ENCODE measurements at places on chromosomes 5 and 9.

- no peak for DNase-seq
Observed at GRCh38 chr5:55104036-55104772, 1.8 kb downstream of the GZMA start.

GRCh38 chr5:127227881-127228280, 62.7 kb upstream of the MEGF10 start:
- DNase-seq: no peak

DNA sequence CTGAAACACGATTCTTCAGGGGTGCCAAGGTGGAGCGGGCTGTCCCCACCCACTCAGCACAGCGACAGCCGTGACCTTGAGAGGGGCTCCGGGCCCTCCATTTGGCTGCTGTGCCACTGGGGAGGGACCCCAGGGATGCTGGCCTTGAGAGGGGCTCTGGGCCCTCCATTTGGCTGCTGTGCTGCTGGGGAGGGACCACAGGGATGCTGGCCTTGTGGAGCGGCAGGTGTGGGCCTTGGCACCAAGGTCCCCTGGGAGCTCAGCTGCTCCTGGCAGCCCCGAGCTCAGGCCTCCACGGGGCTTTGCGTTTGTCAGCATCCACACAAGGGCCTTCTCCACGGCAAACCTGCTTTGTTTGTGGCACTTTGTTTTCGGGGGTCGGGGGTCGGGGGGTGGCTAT, 137.6 kb upstream of the LPCAT1 start:
- no peak for DNase-seq

- no peak for DNase-seq
Observed at GRCh38 chr5:79954620-79955019, 36.4 kb downstream of the MTX3 start.

GRCh38 chr5:68345582-68345981, 130.0 kb downstream of the PIK3R1 start:
- no peak for DNase-seq

- no peak for DNase-seq
Observed at GRCh38 chr5:9513827-9514226, 32.0 kb downstream of the SEMA5A start.

GRCh38 chr5:35860686-35861085, 4.0 kb downstream of the IL7R start:
- DNase-seq: no peak

DNA sequence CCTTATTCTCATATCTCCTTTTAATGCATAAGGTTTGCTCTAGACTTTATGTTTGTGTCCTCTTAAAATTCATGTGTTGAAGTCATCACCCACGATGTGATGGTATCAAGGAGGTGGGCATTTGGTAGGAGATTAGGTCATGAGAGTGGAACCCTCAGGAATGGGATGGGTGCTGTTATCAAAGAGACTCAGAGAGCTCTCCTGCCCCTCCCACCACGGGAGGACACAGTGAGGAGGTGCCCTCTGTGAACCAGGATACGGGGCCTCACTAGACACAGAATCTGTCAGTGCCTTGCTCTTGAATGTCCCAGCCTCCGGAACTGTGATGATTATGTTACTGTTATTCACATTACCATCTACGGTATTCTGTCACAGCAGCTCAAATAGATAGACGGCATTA, 359.0 kb downstream of the IRX1 start:
- DNase-seq: no peak

DNA sequence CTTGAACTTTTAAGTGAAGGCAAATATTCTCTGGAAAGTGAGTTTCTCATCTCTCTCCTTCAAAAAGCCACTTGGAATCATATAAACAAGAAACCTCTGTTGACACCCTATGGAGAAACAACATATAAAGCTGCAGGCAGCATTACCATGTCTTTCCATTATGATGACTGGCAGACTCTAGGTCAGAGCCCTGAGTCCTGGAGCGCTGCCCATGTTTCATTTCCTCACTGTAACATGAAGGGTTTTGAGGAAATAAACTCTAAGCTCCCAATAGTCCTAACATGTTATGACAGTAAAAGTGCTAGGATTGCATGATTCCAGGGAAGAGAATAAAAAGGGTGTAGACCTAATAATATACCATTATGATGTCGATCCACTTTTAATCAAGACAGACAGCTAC, 220.6 kb downstream of the CTNND2 start:
- no peak for DNase-seq

GRCh38 chr5:54329731-54330709, 19.6 kb upstream of the ARL15 start:
- DNase-seq: no peak

- no peak for DNase-seq
Observed at GRCh38 chr5:119395080-119395836, 39.4 kb downstream of the TNFAIP8 start.

DNA sequence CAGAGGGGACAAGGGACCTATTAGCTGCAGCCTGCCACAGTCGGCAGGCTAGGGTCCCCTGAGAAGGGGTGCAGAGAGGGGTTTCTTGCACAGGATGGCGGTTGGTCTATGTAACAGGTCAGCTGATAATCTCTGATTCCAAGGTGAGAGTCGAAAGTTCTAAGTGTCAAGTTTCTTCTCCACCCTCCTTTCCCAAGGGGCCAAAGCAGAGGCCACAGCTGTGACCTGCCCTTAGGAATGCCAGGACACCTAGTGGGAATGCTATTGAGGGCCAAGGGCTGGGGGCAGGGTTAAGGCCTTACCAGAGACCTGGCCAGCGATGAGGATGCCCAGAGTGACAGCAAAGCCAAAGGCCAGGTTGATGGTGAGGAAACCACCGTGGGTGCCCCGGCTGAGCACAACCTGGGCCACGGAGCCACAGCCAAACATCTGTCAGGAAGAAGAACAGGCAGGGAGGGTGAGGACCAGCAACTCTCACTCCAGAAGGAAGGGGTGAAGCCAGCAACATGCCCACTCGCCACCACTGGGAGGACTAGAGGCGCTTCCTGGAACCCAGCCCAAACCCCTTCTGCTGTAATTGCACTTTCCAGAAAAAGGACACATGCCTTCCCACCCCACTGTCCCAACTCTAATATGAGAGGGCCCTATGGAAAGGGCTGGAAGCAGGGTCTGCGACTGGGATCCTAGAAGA, 3.8 kb downstream of the AQP3 start:
- no peak for DNase-seq

GRCh38 chr5:158375531-158375930, 516.6 kb upstream of the CLINT1 start:
- DNase-seq: no peak

- no peak for DNase-seq
Observed at GRCh38 chr5:117326997-117327396, 752.4 kb upstream of the SEMA6A start.

DNA sequence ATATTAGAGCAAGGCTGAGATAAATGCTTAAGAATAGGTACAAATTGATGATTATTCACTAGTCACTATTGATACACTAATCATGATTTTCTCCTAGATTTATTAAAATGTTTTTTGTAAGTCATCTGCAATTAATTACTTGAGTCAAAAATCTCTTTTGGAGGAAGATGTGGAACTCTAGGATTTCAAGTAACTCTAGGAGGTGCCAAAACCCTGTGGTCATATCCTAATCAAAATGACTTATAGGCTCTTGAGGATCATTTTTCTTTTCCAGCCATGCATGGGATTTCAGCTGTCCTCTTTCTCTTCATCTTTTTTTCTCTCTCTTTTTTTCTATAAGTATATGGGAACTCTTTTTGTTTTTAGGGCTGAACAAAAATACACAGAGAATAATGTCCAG, 141.8 kb upstream of the CD180 start:
- DNase-seq: no peak

GRCh38 chr5:153866176-153866575, 172.5 kb downstream of the FAM114A2 start:
- DNase-seq: no peak

DNA sequence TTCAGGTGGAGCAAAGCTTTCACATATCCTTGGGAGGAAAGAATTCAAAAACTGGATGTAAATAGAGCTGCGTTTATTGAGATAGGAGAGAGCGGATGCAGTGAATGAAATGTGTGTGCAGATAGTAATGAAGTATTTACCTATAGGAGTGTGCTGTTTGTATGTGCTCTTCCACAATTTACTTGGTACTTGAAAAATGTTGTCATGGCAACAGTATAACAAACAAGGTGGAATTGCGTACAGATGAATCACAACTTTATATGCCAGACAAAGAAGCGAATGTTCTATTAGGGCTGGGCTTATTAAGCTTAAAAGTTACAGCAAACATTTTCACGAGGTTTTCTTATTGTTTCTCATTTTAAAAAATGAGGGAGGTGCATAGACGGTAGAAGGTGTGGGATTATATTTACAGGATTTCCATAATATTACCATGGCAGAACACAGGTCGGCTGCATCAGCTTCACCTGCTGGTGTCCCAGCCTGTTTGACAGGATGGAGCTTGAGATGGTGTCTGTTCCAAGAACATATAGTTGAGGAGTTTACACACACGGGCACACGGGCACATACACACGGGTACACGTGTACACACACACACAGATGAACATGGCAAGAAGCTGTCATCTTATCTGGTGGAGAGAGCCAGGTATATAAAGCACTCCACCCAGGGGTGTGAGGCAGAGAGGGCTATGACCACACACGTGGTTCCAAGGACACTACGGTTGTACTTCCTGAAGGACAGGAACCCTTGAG, 155.7 kb downstream of the RMI1 start:
- peak; percentile 50 for DNase-seq

- DNase-seq: no peak
Observed at GRCh38 chr5:51732304-51732703, 349.1 kb downstream of the ISL1 start.

- DNase-seq: no peak
Observed at GRCh38 chr9:135492886-135493669, 7.4 kb upstream of the MRPS2 start.

DNA sequence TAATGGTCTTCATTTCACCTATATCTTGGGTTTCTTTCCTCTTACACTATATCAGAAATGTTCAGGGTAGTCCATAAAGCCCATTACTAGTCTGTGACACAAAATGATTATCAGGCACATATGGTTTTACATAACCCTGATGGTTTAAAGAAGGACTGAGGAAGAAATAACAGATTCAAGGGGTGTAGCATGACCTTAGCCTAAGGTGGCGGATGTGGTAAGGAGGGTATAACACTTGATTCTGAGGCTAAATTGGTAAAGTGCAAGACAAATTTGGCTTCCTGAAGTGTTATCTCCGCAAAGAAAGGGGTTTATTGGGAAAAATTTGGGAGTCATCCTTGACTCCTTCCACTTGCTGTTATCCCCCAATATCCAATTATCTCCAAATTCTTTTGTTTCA, 388.2 kb upstream of the RPS23 start:
- DNase-seq: no peak

DNA sequence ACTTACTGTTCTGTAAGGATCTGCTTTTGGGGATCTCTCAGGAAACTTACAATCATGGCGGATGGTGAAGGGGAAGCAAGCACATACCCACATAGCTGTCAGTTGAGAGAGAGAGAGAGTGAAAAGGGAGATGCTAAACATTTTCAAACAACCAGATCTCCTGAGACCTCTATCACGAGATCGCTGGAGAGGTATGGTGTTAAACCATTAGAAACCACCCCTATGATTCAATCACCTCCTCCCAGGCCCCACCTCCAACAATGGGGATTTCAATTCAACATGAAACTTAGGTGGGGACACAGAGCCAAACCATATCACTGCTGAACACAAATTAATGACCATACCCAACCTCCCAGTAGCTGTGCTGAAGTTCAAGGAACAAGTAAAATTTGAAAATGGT, 48.2 kb upstream of the PRDM9 start:
- no peak for DNase-seq

- no peak for DNase-seq
Observed at GRCh38 chr9:35845824-35846771, 17.1 kb downstream of the TMEM8B start.

DNA sequence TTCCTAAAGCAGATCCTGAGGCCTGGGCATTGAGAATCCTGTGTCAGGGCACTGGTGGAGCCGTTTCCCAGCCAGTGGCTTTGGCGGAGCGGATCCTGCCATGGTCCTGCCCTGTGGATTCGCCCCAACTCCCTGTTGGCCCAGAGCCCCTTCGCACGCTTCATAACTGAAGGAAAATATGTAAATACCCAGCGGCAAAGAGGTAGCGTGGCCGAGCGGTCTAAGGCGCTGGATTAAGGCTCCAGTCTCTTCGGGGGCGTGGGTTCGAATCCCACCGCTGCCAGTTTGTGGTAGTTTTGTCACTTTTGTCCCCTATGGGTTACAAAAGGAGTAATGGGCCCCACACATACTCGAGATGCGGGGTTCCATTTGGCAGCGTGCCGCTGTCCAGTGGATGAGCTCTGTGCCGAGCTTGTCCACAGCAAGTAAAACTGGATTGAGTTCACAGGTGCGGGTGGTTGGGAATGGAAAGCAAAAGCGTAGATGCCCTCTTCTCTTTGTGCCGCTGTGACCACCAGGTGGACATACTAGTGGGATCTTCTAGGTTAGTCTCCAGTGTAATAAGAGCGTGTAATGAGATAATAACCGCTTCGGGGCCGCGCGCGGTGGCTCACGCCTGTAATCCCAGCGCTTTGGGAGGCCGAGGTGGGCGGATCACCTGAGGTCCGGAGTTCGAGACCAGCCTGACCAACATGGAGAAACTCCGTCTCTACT, 17.3 kb downstream of the TRIM7 start:
- no peak for DNase-seq

DNA sequence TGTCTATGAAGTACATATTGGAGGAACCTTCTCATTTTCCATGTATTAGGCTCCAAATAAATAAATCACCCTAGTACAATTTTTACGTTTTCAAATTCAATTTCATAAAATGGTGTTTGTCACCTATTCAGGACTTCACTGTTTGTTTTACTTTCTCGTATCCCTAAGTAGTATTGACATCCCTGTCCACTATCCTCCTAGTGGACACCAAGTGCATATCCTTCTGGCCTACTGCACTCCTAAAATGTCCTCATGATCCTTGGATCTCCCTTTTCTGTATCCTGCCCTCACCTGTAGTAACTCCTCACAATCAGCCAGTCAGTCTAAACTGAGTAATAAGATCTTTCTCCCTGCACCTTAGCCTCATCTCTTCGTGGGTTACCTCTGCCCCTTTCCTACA, 539.9 kb downstream of the DMRTA1 start:
- no peak for DNase-seq

GRCh38 chr5:2182020-2182419, 299.3 kb upstream of the IRX4 start:
- DNase-seq: no peak

- peak; percentile 13 for DNase-seq
Observed at GRCh38 chr5:102666164-102666946, 88.8 kb upstream of the PAM start.

DNA sequence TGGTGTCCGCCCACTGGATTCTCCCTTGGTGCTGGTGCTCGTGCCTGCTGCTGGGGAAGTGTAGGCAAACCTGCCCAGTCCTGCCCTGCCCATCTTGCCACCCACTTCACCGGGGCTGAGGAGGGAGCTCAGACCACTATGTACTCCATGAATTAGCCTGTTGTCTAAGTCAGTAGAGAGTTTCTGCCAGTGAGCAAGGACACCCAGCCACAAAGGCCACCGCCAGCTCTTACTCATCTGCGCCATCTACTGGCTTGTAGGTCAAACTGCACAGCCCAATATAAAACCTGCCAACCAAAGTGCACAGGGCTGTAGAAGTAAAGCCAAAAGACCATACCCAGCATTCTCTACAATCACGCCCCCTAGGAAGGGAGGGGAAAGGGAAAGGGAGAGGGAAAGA, 102.3 kb downstream of the GLIS3 start:
- DNase-seq: no peak

Data from NCI-H510A (cell line).